SHP77 (cell line): ENCODE measurements at places on chromosomes 5 and 9.

DNA sequence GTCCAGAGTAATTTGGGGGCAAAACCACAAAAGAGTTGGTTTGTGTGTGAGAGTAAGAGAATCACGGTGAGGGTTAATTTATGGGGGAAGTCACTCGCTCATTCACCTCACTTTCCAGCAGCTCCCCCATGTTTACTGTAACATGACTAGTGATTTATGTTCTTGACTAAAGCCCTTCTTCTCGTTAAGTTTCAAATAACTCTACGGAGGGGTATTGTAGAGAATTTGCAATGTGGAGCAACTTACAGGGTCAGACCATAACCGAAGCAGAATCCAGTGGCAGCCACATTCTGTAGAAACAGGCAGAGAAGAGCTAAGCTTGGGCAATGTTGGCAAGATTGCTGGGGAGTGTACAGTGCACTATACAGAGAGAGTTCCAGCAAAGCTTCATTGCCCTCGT, 760.6 kb downstream of the IRX1 start:
- DNase-seq: no peak

- no peak for DNase-seq
Measured at GRCh38 chr9:101026824-101027223, 1.7 kb upstream of the PLPPR1 start.

GRCh38 chr5:72281764-72282499, 38.1 kb downstream of the MRPS27 start:
- DNase-seq: peak; percentile 69

- no peak for DNase-seq
Measured at GRCh38 chr9:136196404-136197083, 8.4 kb downstream of the LHX3 start.

DNA sequence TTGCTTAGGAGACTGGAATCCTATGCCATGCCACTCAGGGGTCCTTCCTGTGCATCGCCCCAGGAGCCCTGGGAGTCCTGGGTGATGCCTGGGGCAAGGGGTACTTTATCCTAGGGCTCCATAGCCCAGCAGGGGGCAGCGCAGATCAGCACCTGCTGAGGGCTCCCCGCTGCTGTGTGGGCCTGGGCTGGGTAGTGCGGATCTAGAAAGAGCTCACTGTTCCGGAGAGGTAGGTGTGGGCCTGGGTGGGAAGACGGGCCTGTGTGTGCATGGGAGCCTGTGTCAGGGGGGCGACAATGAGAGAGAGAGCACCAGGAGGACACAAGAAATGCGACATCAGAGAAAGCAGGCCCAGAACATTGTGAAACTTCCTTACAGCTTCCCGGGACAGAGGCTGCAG, 11.4 kb upstream of the DAB2IP start:
- DNase-seq: peak; percentile 14

- DNase-seq: peak; percentile 51
Measured at GRCh38 chr9:133602277-133602676, 6.9 kb downstream of the FAM163B start.
